ENCODE measurements at places on chromosomes 7 and 10.

DNA sequence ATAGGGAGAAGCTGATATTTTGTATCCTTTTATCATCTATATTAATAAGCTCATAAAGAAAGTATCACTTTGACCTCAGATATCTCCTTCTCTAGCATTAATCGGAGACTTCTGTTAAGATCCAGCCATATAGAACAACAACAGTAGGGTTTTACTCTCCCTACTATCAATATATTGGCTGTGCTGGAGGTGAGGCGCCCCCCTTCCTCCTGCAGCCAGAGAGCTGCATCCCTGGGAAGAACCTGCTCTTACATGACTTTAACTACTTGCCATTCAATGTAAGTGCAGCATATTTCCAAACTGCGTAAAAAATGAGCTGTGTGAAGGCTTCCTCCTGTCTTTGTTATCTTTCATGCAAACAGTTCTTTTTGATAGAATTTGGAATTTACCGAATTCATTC lies 247.8 kb downstream of the SDK1 start:
- no peak for DNase-seq

- no peak for DNase-seq
Measured at GRCh38 chr10:48807791-48808470, 123.3 kb downstream of the WDFY4 start.

GRCh38 chr7:48089046-48090003 lies at the start of gene UPP1:
UPP1 (plus strand) TSS chr7:48089265; CDS start chr7:48094784, 5,519 bp downstream.
- DNase-seq: no peak

DNA sequence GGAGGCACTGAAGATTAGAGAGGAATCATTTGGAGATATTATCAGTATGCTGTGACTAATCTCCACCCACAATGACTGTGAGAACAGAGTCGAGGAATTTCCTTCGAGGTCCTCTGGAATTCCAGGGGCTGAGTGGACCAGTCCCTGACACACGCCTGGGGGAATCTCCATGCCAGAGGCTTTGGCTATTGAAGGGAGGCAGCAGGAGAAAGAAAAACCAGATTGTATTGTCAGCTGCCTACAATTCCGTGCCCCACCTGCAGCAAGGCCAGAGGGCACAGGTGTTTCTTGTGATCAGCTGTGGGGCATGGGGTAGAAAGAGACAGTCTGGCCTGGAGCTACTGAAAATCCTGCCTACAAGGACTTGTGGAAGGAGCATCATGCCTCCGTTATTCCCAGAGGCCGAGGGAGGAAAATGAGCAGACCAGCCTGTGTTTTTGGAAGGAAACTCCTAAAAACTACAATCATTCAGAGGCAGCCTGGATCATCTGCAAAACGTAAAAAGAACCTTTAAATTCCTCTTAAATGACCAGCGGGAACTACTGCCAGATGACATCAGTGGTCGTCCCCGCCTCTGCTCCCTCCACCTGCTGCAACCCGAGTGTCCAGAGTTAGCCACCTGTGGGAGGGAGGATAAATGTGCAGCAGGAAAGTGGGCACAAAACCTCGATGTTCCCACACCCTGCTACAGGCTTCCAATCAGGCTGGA lies 25.4 kb upstream of the ANK3 start:
- peak; percentile 46 for DNase-seq

- no peak for DNase-seq
Measured at GRCh38 chr7:47444376-47445098, 137.4 kb downstream of the TNS3 start.

DNA sequence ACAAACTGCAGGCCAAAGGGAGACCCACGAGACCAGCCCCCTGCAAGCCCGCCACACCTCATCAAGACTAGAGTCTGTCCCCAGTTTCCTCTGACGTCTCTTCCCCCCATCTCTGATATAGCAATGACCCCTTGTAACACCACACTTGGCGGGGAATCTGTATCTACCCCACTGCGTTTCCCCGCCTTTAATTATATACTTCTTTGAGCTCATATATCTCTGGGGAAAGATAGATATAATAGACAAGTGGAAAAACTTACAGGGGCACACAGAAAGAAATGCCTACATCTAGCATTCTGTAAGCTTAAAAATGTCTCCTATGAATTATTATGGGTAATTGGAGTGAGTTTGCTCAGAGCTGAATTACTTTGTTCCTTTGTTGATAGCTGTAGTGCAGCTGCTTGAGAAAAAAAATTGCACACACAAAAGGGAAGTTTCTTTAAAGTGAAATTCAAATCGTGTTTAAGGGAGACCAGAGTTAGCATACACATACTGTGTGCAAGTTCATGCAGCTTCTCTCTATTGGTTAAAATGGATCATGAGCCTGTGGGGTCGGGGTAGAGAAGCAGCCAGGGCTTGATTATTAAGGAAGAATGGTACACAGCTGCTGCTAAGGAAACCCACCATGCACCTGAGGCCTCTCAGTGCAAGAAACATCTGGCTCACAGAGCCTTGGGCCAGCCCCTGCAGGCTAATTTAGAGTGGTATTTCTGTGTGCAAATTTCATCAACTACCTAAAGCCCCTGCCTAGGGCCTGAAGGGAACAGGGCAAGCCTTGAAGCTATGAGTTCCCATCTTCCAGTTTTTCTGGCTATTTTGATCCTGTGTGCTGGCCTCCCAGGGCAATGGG lies 32.5 kb downstream of the CDCA7L start:
- no peak for DNase-seq

DNA sequence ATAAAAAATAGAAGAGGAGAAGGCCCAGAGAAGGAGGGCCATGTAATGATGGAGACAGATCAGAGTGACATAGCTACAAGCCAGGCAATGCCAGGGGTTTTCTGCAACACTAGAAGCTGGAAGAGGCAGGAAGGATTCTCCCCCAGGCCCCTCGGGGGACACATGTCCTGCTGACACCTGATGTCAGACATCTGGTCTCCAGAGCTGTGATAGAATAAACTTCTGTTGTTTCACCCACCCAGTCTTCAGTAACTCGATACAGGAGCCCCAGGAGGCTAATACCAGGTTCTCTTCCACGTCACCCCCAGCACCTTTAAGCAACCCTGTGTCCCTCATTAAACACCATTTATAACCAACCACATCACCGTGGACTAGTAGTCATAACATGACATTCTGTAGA lies 94.9 kb downstream of the TMEM130 start:
- DNase-seq: no peak

DNA sequence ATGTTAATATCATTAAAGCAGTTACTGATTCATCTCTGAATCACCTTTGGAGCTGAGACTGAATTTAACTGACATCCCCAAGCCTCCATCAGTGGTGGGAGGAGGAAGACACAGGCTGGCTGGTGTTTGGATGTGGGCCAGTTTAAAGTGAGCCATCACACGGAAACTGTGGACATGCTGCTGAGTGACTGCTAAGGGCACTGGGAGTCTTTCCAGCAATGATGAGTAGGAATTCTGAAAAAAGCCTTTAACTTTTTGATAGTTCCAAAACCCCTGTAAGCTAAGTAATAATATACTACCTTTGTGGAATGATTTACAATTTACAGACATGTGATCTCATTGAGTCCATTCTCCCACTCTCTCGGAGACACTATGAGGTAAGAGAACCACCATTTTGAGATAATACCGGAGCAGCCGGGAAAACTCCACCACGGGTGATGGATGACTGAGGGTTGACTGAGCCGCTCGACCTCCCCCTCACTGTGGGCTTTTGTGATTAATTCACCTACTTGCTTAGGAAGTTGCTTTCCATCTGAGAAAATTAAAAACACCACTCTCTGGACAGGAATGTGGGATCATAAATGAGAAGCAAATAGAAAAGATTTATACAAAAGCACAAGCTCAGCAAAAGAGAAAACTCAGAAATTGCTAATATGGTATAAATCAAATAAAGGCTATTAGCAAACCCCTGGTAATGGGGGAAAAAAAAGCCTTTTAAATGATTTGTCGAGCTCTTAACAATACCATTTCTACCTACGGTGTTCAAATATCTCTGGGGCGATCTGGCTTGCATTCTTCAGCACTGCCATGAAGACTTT lies 194.8 kb downstream of the FANK1 start:
- peak; percentile 84 for DNase-seq
